ENCODE measurements at places on chromosomes 2 and 18. TPM values are rescaled to one million over a fixed set of nuclear protein-coding genes. Genes with fewer than 3 reads are reported as not detected.

GRCh38 chr2:175181104-175181876 lies at the start of gene ATP5MC3:
TSS of gene ATP5MC3 (minus strand) at chr2:175181710. CDS start at chr2:175181393, 317 bp downstream.
- DNase-seq, result peak; percentile 90

DNA sequence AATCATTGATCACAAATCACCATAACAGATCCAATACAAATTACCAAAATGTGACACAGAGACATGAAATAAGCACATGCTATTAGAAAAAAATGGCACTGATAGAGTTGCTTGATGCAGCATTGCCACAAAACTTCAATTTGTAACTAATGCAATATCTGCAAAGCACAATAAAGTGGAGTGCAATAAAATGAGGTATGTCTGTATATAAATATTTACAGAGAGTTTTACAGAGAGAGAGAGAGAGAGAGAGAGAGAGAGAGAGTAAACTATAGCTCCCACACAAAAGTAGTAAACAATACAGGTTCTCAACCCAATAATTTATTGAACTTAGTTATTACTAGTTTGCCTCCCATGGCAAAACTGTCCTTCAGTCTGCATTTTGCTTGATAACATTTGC lies 1807.0 kb downstream of the SUCLG1 start:
- no peak for DNase-seq

The PCARE gene
- total RNA-seq, result not detected

DNA sequence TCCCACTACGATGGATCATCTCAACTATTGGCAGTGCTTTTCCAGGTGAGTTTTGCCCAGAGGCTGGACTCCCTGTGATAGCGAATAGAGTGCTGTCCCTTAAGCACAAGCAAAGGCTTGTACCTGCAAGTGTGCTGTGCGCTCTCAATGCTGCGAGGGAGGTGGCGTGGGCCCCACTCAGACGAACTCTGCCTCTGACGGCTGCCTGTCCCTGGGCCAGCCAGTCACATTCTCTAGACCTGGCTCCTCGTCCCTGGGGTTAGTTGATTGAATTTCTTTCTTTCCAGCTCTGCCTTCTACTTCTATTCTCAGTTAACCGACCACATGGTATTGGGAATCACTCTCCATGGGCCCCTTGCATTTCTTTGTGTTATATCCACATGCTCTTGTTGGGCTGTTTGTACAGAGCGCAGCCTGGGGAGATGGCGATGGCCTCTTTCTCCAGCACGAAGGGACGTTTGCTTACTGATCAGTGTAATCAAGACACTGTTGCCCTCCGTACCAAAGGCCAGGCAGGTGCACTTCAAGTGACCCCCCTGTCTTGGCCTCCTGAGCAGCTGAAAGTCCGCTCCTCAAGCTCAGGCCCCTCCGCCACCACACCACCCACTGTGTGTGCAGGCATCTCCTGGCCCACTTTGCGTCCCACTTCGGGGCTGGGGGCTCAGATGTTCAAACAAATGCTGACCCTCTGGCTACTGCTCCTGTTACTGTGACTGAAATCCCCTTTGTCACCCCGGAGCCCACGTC lies 151.3 kb downstream of the ZNF236 start:
- no peak for DNase-seq

DNA sequence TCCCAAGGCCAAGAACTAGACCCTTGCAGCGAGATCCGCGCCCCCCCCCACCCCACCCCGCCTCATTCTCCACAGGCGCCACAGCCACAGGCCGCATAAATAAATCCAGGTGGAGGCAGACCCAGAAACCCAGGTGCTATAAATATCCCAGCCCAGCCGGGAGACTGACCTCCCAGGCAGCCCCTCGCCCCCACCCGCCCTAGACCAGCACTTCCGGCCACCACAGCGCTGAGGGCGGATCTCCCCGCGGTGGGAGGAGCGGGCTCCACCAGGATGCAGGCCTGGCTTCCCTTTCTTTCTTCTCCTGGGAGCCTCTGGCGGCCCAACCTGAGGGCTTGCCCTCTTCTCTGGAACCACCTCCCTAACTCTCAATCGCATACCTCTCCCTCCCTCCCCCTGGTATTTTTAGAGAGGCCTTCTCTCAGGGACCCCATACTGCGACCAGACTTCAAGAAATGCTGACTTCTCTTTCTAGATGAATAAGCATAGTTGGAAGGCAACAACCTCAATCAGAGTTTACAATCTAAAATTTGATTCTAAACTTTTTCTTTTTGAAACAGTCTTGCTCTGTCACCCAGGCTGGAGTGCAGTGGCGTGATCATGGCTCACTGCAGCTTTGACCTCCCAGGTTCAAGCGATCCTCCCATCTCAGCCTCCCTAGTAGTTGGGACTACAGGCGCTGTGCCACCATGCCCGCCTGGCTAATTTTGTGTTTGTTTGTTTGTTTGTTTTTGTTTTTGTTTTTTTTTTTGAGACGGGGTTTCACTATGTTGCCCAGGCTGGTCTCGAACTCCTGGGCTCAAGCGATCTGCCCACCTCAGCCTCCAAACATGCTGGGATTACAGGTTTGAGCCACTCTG lies 55.0 kb downstream of the PKDCC start:
- DNase-seq, result peak; percentile 83

The RGPD3 gene
- total RNA-seq, result not detected

- peak; percentile 43 for DNase-seq
Measured at GRCh38 chr18:63016270-63016669, 300.9 kb downstream of the PHLPP1 start.

The PRKAG3 gene
- total RNA-seq, result not detected

- no peak for DNase-seq
Measured at GRCh38 chr2:38380397-38381130, 3.5 kb upstream of the ATL2 start.

DNA sequence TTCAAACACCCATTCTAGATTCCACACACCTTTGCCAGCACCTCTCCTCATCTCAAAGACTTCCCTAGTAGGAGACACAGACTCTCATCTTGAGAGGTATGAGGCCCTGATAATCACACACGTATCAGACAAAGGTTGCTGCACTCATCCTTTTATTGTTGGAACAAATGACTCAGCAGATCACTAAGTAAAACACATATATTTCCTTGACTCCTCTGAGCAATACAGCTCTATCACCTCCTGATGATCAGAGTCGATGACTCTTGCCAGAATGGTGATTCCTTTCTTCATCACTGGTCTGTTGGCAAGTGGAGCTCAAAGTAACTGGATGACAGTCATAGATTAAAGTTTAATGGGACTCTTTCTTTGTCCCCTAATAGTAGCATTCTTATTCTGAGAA lies 1049.2 kb upstream of the ZEB2 start:
- DNase-seq, result no peak

- no peak for DNase-seq
Measured at GRCh38 chr2:10828346-10828745, 15.8 kb upstream of the PDIA6 start.

The UGT1A8 gene
- 0.17 TPM for total RNA-seq

GRCh38 chr2:199756743-199757142 lies 94.2 kb downstream of the FTCDNL1 start:
- DNase-seq, result no peak

DNA sequence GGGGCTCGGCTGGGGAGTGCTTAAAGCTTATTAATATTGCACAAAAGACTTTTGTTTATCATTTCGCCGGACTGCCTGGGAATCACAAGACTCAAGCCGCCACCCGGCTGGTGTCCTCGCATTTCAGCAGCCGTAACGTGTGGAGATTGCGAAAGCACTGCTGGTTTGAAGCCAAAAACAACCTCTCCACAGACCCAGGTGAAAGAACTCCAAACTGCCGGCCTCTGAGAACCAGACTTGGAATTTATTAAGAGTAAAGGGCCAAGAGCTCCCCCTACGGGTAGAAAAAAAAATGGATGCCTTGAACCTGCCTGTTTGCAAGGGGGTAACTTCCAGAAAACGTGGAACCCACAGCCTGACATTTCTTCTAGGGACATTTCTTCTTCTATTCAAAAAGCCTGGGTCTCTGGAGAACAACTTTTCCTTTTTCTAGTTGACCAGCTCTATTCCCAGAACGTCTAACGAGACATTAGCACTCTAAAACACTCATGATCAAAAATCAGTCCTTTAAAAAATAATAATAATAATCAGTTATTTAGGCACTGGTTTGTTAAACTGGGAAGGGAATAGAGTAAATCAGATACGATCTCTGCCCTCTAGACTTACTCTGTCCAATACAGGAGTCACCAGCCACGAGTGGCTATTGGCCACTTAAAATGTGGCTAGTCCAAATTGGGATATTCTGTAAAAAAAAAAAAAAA lies 216.3 kb downstream of the C1D start:
- peak; percentile 79 for DNase-seq

DNA sequence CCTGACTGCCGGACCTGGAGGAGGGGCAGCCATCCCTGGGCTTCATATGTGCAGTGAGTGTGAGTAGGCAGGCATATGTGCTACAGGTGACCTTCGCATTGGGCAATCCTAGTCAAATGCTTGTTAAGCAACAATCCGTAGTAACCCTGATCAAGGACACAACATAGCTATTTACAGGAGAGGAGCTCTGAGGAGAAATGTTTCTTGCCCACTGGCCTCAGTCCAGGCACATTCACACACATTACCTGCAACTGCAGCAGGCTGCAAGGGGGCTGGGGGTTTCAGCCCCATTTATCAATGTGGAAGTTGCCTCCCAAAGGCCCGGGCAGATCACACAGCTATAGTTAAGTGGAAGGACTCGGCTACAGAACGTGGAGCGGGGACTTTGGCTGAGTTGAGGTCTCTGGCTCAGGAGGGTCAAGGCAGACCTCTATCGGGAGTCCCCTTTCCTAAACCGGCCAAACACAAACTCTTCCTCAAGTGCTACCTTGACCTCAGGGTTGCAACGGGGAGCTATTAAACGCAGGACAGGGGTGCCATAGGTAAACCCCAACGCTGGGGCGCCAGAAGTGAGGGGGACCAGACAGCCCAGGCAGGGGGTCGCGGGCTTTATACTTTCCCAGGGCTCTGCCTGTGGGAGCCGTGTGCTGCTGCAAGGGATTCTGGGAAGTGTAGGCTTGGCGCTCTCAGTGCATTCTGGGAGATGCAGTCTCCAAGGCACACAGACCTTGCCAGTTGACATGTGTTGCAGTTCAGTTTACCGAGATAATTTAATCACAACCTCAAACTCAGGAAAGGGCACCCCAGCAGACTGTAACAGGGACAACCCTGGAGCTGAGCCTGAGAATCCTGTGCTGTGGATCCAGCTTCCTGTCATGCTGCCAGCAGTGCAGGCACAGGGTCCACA lies 9.4 kb downstream of the KHK start:
- DNase-seq, result no peak

DNA sequence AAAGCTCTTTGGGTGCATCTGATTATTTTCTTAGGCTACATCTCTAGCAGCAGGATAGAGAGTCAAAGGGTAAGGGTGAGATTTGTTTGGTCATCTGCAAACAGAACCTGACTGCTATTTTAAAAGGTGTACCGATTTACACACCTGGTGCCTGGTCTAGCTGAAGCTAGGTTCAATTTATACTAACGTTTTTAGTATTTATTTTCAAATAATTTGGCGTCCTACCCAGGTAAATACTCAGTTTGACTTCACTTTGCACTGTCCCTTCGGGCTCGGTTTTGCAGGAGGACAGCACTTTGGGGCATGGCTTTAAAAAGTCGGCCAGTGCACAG lies 683 bp downstream of the PTRHD1 start:
- DNase-seq, result no peak

Data from PC-9 (cell line).